Stimulated activated CD4-positive, alpha-beta T cell treated with anti-CD3 and anti-CD28 coated beads, Interleukin-15, amount 100 ng/mL, for 48 hours (primary cell): ENCODE measurements at places on chromosomes 12 and 14.

- no peak for DNase-seq
Measured at GRCh38 chr12:3032770-3033538, 44.2 kb upstream of the TSPAN9 start.

DNA sequence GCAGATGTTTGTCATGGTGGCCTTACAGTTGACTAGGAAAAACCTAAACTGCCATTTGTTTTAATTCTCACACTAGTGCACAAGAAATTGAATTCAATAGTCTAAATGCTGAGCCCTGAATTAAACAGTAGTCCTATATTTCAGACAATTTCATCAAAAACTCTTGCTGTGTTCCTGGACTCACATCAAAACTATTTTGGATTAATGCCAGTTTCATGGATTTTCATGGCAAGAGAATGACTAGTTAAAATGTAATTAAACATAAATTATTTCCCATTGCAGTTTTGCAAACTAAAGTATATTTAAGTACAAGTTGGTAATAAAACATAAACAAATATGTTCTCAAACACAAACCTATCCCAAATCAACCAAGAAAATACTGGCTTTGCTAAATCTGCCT lies 468.0 kb upstream of the PRICKLE1 start:
- DNase-seq = no peak

DNA sequence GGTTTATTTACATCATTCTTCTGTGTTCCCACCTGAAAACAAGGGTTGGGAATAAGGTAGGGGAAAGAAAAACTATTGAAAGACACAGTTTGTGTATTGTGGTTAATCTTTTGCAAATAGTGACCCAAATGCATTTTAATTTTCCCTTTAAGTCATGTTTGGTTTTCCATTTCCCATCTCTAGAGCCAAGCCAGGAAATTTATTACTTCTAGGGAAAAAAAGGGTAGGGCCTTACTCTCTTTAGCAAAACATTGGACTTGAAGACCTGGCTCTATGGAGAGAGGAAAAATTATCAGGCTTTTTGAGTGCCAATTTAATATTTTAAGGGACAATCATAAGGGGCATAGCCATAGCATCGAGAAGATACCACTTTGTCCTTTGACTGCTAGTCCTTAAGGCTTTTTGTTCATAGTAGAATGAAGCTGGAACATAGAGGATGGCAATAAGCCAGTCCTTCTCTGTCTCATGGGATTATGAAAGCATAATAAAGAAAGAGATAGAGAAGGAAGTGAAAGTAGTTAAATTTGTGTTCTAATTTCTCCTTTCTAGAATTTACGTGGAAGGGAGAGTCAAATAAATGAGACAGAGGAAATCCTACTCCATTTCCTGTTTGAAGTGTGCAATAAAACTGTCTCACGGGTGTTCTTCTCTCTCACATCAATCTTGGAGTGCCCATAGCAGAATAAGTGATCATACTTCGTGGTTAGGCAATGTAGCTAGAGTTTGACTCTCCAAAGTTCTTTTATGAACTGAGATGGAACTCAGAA lies 50.9 kb upstream of the PPFIA2 start:
- no peak for DNase-seq

- DNase-seq = no peak
Measured at GRCh38 chr12:79250186-79250585, 385.6 kb downstream of the SYT1 start.

DNA sequence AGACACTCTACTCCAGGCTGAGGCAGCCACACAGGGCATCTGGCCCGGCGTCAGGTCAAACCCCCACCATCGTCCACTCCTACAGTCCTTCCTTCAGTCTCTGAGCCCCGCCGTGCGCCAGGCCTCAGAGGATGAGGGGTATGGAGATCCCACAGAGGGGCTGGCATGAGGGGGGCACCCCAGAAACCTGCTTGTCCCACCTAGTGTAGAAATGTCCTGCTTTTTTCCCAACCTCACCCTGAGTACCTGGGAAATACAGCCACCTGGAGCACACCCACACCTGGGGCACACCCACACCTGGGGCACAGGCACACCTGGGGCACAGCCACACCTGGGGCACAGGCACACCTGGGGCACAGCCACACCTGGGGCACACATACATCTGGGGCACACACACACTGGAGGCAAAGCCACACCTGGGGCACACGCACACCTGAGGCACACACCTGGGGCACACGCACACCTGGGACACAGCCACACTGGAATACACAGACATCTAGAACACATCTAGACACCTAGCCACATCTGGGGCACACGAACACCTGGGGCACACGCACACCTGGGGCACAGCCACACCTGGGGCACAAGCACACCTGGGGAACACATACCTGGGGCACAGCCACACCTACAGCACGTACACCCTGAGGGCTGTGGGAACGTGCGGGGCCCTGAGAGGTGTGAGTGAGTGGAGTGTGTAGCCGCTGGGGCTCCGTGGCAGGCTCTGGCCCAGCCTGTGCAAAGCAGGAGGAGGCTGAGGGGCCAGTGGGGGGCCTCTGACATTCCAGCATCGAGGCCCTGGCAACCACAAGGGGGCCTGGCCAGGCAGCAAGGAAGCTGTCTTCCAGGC lies 18.4 kb downstream of the AKT1 start:
- no peak for DNase-seq

GRCh38 chr12:2359725-2360629 lies 307.2 kb downstream of the CACNA1C start:
- no peak for DNase-seq

GRCh38 chr12:111448266-111448830 lies 42.6 kb downstream of the SH2B3 start:
- no peak for DNase-seq

- no peak for DNase-seq
Measured at GRCh38 chr14:65972891-65973290, 513.3 kb upstream of the CCDC196 start.

GRCh38 chr12:117334855-117335587 lies 26.4 kb downstream of the NOS1 start:
- no peak for DNase-seq

DNA sequence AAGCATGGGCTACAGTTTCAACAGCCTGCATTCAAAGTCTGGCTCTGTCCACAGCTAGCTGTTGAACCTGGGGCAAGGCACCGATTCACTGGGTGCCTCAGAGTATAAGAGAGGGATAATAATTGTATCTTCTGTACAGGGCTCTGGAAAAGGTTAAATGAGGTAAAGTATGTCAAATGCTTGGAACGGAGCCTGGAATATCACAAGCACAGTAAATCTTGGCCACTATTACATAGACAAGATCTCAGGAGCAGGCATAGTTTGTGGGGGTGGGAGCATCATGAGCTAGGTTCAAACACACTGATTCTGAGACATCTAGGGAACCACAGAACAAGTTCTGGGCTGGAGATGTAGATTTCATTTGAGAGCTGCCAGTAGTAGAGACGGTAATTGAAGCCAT lies 203.7 kb upstream of the NUDT4 start:
- no peak for DNase-seq

GRCh38 chr12:81596558-81596957 lies 162.6 kb downstream of the PPFIA2 start:
- DNase-seq = no peak

- no peak for DNase-seq
Measured at GRCh38 chr14:100537446-100538350, 49.5 kb downstream of the BEGAIN start.

DNA sequence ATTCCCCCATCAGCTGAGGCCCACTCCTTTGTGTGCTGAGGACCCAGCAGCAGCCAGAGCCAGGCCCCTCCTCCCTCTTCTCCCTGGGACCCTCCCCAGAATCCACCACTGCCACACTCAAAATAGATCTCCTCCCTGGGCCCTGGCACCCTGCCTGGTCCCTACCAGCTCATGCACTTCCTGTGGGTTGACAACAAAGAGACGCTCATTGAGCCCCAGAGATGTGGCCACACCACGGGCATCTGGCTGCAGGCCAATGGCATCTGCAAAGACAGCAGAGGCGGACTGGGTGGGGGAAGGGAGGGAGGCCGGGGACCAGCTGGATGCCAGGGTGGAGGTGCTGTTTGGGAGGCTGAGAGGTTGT lies 16.0 kb upstream of the ENDOU start:
- DNase-seq = peak; percentile 33

DNA sequence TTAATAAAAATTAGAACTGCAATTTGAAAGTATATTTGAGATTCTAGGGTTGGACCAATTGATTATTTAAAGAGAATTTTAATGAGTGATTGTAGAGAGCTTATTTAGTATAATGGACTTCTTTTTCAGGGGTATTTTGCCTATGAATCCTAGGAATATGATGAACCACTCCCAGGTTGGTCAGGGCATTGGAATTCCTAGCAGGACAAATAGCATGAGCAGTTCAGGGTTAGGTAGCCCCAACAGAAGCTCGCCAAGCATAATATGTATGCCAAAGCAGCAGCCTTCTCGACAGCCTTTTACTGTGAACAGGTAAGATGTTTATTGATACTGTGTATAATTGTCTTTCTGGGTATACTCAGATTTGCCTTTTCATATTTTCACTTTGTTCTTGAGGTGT lies 35.9 kb upstream of the KCNMB4 start:
- DNase-seq = no peak

DNA sequence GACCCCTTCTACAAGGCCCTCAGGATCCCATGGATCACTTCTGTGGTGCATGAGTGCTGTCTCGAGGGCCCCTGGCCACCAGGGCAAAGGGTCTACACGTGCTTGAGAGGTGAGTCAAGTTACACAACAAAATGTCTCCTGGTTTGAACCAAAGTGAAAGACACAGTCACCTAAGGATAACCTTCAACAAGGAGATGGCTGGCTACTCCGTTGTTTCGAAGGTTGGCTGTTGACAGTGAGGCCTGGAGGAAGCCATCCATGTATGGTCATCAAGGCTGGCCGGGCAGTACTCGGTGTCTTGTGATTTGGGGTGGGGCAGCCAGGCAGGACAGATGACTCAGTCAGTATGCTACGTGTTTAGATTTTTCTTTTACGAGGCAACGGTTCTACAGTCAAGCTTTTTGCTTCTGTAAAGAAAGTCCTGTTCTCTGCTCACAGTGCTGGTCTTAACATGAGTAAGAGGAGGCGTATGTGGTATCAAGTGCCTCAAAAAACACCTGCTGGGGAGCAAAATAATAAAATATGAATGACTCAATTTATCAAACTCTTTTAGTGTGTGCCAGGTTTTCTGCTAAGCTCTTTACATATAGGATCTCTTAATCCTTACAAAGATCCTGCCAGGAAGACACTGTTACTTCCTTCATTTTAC lies 18.0 kb upstream of the NT5DC3 start:
- DNase-seq = no peak

DNA sequence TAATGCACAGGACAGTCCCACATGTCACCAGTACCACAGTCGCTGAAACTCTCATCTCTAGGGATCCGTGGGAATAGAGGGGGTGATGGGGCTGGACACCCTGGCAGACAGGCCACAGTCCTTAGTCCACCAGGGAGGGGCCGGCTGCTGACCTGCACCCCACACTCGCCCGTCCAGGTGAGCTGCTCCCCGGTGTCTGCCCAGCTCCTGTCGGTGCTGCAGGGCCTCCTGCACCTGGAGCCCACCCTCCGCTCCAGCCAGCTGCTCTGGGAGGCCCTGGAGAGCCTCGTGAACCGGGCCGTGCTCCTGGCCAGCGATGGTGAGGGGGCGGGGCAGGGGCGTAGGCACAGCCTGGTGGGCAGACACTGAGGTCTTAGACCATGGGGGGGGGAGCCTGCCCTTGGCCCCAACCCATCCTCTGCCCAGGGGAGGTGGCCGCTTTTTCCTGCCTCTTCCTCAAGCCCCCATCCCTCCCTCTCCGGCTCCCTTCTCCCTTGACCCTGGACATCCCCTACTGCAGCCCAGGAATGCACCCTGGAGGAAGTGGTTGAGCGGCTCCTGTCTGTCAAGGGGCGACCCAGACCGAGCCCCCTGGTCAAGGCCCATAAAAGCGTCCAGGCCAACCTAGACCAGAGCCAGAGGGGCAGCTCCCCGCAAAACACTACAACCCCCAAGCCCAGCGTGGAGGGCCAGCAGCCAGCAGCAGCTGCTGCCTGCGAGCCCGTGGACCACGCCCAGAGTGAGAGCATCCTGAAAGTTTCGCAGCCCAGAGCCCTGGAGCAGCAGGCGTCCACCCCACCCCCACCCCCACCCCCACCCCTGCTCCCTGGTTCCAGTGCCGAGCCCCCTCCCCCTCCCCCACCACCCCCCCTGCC lies 17.1 kb upstream of the ADSS1 start:
- DNase-seq = no peak

DNA sequence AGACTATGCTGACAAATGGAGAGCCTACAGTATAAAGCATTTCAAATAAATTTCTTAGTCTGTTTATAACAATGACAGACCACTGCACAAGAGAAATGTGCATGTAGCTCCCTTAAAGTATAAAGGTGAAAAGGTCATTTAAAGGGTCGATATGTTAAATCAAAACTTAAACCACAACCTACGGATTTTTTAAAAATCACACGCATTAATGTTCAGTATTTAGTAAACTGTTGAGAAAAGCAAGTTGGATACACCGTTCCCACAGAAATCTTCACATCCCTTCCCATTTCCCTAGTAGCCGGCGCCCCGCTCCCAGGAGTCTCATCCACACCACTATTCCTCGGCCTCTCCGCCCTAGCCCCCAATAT lies 614 bp downstream of the FKBP3 start:
- DNase-seq = no peak

GRCh38 chr12:7180685-7181084 lies 8.8 kb upstream of the PEX5 start:
- DNase-seq = no peak

- no peak for DNase-seq
Measured at GRCh38 chr12:107359382-107359781, 266.0 kb upstream of the CRY1 start.
